ENCODE measurements at places on chromosomes 11 and 22. TPM values are rescaled to one million over a fixed set of nuclear protein-coding genes. Genes with fewer than 3 reads are reported as not detected.

The PRAME gene
- not detected for polyA plus RNA-seq

The C11orf97 gene
- not detected for polyA plus RNA-seq

The KDELR3 gene
- polyA plus RNA-seq: 0.56 TPM

The PLAAT2 gene
- polyA plus RNA-seq: 6.4 TPM

The ELFN2 gene
- not detected for polyA plus RNA-seq

The SPECC1L gene
- polyA plus RNA-seq: 19.3 TPM

The CSNK2A3 gene
- 1.3 TPM for polyA plus RNA-seq

Measured in IgD-negative memory B cell (primary cell).